ENCODE measurements at places on chromosomes 13 and 19.

- no peak for DNase-seq
Measured at GRCh38 chr19:45876161-45876410, 9.9 kb downstream of the IRF2BP1 start.

GRCh38 chr19:56423985-56424353 is 19.8 kb downstream of the ZNF583 start:
- no peak for DNase-seq

- DNase-seq = peak; percentile 87
Measured at GRCh38 chr13:43522788-43523187, 264.0 kb downstream of the ENOX1 start.

GRCh38 chr19:55386493-55386971 is 800 bp downstream of the RPL28 start:
- no peak for DNase-seq

GRCh38 chr13:33869005-33869404 is 51.1 kb downstream of the RFC3 start:
- DNase-seq = no peak

- no peak for DNase-seq
Measured at GRCh38 chr13:38226496-38226895, 123.2 kb upstream of the UFM1 start.

GRCh38 chr19:48556163-48556562 is 4.2 kb downstream of the SULT2B1 start:
- peak; percentile 42 for DNase-seq

DNA sequence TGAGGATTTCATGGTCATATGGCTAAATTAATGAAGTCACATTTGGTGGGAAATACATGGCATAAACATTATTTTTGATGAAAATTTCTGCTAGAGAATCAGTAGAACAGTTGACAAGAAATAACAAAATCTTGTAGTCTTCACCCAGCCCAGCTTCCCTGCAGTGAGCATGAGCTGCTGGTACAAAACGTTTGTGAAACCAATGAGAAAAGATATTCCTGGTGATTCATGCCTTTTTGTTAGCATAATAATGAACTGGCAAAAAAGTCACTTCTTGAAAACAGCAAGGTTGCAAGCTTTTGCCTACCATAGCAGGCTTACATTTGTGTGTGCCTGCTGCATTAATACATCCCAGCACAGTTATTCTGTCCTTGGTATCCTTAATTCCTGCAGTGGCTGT is 475.9 kb upstream of the HTR2A start:
- no peak for DNase-seq

DNA sequence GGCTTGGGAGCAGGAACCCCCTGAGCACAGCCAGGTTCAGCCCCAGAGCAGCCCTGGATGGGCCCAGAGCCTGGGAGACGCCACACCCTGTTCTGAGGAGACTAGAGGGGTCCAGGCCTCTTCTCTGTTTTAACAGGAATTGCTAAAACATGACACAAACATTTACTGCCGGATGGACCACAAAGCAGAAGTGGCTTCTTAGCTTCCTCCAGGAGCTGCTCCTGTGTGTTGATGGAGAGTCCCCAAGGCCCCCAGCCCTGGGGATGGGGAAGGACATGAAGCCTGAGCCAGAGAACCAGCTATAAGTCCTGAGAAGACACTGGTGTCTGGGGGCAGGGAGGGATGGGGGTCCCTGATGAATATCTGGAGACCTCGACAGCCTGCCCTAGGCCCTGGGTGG is 14.6 kb downstream of the CEACAM3 start:
- DNase-seq = no peak

DNA sequence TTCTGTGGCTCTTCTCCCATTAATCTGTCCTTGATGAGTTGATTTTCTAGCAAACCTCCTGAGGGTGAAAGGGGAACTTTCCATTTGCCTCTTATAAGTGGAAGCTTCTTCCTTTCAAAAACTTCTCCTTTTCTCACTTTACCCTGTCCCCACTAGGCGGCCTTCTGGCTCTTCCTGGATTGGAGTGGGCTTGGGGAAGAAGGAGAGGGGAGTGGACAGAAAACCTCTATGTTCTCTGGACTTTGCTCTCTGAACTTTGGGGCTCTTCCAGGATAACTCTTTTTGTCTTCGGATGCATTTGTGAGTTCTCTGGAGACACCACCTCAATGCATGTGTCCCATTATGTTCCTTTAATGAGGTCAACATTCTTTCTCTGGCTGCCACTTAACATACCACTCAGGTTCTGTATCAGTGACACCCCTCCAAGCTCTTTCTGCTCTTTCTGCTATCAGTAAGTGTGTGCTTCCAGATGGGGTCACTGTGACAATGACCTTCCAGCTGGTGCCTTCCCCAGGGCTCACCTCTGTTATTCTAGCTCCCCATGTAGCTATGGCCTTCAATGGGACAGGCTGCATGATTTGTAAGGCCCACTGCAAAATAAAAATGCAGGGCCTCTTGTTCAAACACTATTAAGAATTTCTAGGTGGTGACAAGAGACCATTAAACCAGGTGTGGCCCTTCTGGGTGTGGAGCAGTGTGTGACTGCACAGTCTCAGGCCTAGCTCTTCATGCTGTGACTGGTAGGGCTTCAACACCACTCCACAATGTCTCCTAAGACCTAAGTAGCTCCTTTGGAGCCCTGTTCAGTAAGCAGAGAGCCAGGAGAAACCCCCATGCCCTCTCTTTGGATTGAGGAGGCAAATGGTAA is 389.2 kb downstream of the EFNB2 start:
- no peak for DNase-seq

- no peak for DNase-seq
Measured at GRCh38 chr19:50909240-50910070, 1.7 kb downstream of the KLK4 start.
